Inflammatory macrophage treated with lipopolysaccharide for 4 hours (primary cell): ENCODE measurements at places on chromosomes 7 and 10.

DNA sequence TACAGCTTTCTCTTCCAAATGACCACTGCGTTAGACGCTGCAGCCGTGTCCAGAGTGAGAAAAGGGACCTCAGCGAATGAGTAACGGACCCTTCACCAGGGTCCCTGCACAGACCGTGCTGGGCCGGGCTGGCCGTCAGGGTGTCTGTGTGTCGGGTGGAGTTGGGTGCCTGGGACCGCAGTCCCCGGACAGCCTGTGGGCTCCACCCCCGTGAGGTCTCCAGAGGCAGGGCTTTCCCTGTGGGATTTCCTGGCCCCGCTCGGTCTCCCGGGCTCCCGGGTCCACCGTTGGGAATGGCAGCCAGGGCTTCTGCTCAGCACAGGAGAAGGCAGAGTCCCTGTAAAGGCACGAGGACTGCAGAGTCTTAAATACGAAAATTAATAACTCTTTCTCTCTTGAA lies 509.7 kb downstream of the TCERG1L start:
- DNase-seq = no peak

GRCh38 chr10:124342821-124343170 lies 75.9 kb downstream of the OAT start:
- no peak for DNase-seq

- no peak for DNase-seq
Measured at GRCh38 chr7:54338319-54338718, 203.9 kb upstream of the VSTM2A start.

DNA sequence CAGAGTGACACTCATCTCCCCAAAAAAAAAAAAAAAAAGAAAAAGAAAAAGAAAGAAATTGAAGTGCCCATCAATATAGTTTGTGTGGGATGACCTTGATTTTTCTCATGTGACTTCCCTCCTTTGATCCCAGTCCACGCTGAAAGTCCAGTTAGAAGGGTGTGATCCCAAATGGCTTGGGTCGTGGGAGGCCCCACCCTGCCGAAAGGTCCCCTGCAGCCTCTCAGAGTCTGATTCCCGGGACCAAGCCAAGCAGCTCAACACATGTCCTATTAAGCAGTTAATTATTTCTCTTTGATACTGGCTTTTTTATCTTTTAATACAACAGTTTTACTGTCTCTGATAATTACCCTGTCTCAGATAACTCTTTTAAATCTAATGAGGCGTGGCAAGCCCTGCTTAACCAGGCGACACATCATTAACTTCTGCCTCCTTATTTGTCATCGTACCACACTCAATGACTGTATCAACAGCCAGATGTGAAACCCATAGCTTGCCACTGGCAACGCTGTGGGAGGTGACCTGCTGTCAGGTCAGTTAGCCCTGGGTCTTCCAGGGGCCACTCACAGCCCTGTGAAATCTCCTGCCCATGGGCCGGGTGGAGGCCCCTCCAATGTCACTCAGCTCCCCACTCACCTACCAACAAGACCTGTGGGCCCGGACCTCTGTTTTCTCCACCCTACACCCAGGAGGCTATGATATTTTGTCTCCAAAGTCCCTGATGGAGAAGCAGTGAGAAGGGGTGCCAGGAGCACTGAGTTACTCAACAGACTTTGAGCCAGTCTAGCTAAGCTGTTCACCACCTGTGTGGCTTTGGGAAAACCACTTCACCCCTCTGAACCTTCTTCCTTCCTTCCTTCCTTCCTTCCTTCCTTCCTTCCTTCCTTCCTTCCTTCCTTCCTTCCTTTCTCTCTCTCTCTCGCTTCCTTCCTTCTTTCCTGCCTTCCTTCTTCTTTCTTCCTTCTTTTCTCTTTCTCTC lies 110.0 kb upstream of the SFMBT2 start:
- DNase-seq = no peak

DNA sequence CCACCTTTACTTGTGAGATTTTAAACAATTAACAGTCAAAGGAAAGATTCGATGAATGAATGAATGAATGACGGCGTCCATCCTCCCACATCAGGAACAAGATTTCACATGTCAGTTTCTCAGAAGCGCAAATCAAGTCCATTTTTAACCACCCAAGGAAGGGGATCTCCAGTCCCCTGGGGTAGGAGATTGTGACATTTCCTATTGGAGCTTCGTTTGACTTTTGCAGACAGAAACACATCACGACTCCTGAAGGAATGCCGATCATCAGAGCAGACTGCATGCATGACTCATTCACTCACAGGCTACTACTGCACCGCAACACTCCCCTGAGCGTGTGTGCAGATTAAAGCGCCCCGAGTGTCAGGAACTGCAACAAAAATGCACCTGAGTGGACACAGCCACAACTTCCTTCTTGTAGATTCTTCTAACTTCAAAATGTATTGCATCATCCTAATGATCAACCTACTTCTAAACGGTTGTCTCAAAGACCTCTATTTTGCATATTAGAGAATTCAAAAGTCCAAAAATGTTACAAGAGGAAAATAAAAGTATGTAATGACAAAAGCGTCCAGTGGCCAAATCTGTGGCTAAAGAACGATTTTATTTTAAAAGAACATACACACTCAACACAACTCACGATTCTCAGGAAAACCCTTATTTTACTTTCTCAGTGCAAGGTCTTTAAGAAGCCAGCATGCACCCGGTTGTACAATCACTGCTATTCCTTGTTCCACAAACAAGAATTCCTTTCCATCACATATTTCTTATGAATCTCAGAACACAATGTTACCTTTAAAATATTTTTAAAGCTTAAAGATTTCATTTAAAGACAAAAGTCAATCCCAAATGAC lies 172.6 kb downstream of the FAM107B start:
- peak; percentile 81 for DNase-seq

- no peak for DNase-seq
Measured at GRCh38 chr10:46235705-46236545, 50.9 kb upstream of the ANTXRL start.

- peak; percentile 99 for DNase-seq
Measured at GRCh38 chr10:79320820-79321493, 26.3 kb upstream of the PPIF start.

- DNase-seq = no peak
Measured at GRCh38 chr10:28879875-28880682, 202.8 kb downstream of the BAMBI start.

GRCh38 chr10:92387289-92387940 lies 96.4 kb downstream of the MARCHF5 start:
- no peak for DNase-seq

GRCh38 chr10:90998733-90999511 lies 78.0 kb upstream of the ANKRD1 start:
- no peak for DNase-seq

DNA sequence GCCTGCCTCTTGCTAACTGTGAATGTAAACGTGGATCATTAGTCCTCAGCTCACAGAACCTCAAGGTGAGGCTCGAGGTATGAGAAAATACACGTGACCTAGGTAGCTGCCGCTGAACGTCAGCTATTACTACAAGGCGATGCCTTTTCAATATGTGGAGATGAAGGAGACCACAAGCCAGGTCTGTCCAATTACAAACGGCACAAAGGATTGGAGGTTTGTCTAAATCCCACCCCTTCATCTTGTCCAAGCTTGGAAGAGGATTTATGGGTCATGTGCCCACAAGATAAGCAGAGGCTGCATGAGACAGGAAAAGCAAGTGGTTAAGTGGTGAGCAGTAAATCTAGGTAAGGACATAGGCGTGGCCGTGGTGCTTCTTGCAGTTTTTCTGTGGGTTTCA lies 3.4 kb downstream of the H2BK1 start:
- no peak for DNase-seq

- DNase-seq = peak; percentile 91
Measured at GRCh38 chr10:71597821-71598498, 121.6 kb downstream of the C10orf105 start.
